ENCODE measurements at places on chromosomes 1 and 21. TPM values are rescaled to one million over a fixed set of nuclear protein-coding genes. Genes with fewer than 3 reads are reported as not detected.

Gene PLD5
- total RNA-seq = not detected

Gene DNAJC28
- total RNA-seq = 0.94 TPM

Gene ZNF648
- not detected for total RNA-seq

Gene MAEL
- not detected for total RNA-seq

Gene ZNF683
- total RNA-seq = not detected

Gene OR10K2
- total RNA-seq = not detected

Gene S100A16
- total RNA-seq = 328 TPM

Gene MYBPH
- total RNA-seq = not detected

Gene CELA3A
- total RNA-seq = 0.09 TPM

Gene RAD54L
- 3.8 TPM for total RNA-seq

Gene LCE1E
- not detected for total RNA-seq

Gene OR2AK2
- not detected for total RNA-seq

Gene HTR1D
- 1.5 TPM for total RNA-seq

Gene KCNK1
- 0.45 TPM for total RNA-seq

Gene TM2D1
- 53.2 TPM for total RNA-seq

Gene KRTAP7-1
- not detected for total RNA-seq

Gene PLA2G2D
- not detected for total RNA-seq

Gene FRRS1
- 2.1 TPM for total RNA-seq
